ENCODE measurements at places on chromosomes 1 and 21.
A peak's percentile ranks its signal among the peaks of the same experiment; 100 is the strongest.

DNA sequence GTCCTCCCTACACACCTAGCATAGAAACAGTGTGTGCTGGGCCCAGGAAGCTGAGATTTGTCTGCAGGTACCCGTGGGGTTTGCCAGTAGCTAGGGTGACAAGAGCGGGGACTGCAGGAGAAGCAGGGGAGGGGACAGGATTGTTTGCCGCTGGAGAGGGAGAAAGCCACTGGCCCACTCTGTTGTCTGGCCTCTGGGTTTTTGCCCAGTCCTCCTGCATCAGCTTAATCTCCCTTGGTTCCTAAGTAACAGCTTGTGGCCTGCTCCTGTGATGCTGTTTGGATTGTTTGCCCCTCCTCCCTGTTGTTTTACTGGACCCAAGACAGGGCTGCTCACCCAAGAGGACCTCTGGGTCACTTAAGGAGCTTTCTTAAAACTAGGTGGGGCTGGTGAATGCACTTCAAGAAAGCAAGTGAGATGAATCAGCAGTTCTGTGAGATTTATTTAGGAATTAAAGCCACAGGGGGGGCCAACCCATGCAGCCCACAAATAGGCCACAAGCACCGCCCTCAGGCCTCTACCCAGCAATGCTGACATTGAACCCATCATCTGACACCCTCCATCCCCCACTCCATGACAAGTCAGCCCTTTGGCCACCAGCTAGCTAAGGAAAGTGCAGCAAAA is 142.8 kb downstream of the ZZZ3 start:
- DNase-seq = peak; percentile 25

DNA sequence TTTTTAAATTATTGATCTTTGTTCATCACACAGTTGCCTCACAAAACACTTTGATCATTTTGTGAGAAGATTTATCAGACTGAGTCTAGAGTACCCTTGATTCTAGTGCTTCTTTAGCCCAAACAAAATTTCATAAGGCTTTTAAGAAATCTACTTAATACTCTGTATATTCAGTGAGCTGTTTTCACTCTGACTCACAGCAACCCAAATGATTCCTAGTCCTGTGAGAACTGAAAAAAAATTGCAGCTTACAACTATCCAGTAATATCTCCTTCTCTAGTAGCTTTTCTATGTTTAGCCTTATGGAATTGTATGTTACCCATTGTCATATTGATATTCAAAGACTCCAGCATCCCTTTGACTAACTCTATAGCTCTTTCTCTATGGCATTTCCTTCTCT is 915.6 kb downstream of the AMY1C start:
- DNase-seq = no peak

GRCh38 chr1:175537571-175537970 is 205.8 kb downstream of the TNR start:
- DNase-seq = no peak

DNA sequence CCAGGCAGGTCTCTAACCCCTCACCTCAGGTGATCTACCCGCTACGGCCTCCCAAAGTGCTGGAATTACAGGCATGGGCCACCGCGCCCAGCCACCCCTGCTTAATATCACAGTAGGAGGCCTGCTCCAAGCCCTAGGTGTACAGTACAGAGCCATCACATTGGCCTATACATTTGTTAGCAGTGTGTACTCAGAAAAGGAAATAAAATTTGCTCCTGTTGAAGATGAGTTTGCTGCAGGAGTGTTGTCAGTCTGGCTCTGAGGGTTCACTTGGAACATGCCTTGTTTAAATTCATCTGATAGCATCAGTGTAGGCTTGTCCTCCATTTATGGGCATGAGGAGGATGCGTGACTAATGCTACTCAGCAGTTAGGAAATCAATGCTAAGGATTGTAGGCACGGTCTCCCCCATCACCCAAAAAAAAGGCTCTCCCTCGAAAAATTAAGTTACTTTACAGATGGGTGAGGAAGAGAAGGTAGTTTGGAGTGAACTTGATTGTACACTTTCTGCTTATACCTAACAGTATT is 4.6 kb upstream of the ENAH start:
- DNase-seq = no peak

DNA sequence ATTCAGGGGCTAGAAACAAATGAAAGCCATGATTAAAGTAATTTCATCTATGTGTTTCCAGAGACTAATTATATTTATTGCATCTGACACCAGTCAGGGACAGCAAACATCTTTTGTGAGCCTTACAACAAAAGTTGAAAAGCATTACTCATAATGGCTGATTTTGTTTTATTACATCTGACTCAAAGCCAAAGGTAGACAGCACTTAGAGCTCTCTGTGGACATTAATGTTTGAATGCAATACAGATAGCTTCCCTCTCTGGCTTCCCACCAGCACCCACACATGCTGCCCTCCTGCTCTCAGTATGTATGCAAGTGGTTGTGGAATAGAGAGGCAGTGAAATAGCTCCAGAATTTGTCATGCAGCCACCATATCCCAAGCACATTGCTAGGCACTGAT is 198.7 kb downstream of the SETD4 start:
- peak; percentile 15 for DNase-seq

- DNase-seq = no peak
Observed at GRCh38 chr1:206578068-206578977, 33.9 kb downstream of the EIF2D start.

DNA sequence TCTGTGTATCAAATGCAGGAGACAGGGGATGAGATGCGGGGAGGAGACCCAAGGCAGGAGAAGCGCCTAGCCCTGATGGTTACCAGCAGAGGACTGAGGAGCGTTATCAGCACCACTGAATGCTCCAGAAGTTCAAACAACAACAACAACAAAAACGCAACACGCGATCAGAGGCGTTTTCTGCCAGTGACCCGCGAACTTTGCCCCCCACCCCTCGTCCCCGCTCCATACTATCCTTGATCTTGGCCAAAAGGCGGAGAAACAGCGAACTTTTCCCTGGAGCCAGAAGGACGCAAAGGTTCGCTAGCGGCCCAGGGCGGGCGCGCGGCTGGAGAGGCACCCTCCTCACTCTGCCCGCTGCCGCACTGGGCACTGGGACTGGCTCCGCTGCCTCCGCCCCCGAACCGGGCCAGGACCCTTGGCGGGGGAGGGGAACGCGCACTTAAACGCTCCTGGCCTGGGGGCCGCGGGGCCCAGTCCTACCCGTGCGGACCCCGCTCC is 699 bp downstream of the ECHDC2 start:
- no peak for DNase-seq

DNA sequence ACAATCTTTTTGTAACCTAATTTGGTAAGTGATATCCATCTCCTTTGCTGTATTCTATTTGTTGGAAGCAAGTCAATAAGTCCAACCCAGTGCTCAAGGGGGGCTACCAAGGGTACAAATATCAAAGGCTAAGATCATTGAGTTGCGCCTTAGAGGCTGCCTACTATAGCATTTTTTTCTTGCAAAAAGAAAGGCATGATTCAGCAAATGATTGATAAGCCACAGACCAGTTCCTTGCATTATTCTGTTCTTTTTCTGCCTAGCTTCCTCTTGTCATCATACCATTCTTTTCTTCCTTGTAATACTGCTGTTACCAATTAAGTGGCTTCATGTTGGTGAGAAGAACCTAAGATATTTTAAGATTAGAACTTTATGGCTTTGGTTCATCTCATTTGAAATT is 29.8 kb upstream of the BARHL2 start:
- DNase-seq = no peak

DNA sequence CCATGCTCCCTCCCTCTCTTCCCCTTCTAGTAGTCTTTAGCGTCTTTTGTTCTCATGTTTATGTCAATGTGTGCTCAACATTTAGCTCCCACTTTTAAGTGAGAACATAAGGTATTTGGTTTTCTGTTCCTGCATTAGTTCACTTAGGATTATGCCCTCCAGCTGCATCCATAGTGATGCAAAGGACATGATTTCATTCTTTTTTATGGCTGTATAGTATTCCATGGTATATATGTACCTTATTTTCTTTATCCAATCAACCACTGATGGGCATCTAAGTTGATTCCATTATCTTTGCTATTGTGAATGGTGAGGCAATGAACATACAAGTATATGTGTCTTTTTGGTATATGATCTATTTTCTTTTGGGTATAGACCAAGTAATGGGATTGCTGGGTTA is 38.3 kb upstream of the PALMD start:
- DNase-seq = no peak

GRCh38 chr1:245887829-245888228 is 619.2 kb downstream of the SMYD3 start:
- DNase-seq = no peak

DNA sequence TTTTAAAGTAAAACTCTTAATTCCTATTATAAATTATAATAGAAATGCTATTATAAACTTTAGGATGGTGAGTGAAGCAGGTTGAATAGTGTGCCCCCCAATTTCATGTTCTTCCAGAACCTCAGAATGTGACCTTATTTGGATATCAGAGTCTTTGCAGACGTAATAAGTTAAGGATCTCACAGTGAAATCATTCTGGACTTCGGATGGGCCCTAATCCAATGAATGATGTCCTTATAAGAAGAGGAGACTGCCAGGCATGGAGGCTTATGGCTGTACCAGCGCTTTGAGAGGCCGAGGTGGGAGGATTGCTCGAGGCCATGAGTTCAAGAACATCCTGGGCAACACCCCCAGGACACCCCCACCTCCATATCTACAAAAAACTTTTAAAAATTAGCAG is 9.4 kb upstream of the MT1HL1 start:
- DNase-seq = no peak

GRCh38 chr1:222129041-222129440 is 387.2 kb upstream of the DUSP10 start:
- no peak for DNase-seq

- DNase-seq = no peak
Observed at GRCh38 chr1:218164930-218165700, 120.0 kb upstream of the RRP15 start.

- DNase-seq = no peak
Observed at GRCh38 chr1:97105531-97105930, 383.9 kb downstream of the PTBP2 start.
